ENCODE measurements at places on chromosomes 2 and 18.

DNA sequence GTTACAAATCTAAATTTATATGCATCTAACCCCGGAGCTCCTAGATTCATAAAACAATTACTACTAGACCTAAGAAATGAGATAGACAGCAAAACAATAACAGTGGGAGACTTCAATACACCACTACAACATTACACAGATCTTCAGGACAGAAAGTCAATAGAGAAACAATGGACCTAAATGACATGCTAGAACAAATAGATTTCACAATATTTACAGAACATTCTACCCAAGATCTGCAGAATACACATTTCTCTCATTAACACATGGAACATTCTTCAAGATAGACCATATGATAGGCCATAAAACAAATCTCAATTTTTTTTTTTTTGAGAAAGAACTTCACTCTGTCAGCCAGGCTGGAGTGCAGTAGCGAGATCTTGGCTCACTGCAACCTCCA lies 37.8 kb downstream of the COPS9 start:
- no peak for DNase-seq

DNA sequence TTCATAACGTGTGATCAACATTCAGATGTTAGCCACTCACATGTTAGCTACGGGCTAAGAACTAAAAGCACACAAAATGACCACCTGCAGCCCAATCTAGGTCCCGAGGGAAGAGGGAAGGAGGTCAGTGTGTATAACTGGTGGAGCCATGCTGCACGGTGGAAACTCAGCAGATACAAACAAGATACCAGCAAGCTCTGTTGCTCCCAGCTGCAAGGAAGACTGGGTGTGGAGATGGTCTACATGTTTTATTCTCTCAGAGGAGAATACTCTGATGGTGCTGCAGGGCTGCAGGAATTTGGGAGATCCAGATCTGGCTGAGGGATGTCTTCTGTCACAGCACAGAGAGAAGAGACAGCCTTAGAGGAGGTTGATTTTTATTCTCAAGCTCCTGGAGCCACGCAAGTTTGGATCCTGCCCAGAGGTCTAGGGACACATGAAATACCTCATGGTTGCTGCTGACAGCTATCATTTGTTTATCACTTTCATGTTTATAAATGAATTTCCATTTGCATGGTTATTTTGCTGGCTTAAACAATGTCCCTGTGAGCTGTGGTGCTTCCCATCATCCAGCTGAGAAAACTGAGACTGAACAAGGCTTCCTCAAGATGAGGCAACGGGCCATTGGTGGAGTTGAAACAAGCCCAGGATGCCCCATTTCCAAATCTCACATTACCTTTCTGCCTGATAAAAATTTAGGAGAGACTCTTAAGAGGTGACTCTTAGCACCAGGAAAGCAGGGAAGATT lies 30.9 kb downstream of the RNF144A start:
- DNase-seq: no peak

DNA sequence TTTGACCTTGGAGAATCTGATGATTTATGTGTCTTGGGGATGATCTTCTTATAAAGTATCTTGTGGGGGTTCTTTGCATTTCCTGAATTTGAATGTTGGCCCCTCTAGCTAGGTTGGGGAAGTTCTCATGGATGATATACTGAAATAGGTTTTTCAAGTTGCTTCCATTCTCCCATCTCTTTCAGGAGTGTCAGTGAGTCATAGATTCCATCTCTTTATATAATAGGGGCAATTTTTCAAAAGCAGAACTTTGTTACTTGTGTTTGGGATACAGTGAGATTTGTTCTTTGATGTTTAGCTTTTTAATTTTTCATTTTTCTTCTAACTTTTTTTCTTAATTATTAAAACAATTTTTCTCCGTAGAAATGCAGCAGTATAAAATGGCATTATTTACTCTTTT lies 19.4 kb downstream of the TMEM87B start:
- DNase-seq: no peak

DNA sequence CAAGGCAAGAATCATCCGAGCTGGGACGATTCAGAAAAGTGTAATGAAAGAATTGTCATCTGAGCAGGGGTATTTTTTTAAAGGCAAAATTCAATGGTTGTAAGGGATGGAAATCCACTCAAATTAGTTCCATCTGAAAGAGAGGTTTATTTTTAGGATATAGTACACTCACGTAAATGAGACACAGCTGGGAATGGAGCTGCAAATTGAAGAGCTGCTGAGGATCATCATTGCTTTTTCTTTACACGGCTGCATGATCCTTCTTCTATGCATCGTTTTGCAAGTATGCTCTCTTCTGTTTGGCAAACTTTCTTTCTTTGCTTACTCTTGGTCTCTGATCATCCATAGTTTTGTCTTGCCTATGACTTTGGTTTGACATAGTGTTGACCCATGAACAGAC lies 27.4 kb upstream of the CUL3 start:
- DNase-seq: no peak

- no peak for DNase-seq
Observed at GRCh38 chr18:63823516-63824219, 48.5 kb downstream of the SERPINB7 start.

DNA sequence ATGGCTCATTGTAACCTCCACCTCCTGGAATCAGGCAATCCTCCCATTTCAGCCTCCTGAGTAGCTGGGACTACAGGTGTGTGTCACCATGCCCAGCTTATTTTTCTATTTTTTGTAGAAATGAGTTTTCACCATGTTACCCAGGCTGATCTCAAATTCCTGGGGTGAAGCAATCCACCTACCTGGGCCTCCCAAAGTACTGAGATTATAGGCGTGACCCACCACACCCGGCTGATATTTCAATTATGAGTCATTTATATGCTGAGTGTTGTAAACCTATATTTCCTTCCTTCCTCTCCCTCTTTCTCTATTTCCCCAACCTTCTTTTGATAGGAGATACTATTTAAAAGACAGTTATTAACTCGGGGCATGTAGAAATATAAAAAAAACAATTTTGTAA lies 469.6 kb upstream of the ID2 start:
- DNase-seq: no peak

DNA sequence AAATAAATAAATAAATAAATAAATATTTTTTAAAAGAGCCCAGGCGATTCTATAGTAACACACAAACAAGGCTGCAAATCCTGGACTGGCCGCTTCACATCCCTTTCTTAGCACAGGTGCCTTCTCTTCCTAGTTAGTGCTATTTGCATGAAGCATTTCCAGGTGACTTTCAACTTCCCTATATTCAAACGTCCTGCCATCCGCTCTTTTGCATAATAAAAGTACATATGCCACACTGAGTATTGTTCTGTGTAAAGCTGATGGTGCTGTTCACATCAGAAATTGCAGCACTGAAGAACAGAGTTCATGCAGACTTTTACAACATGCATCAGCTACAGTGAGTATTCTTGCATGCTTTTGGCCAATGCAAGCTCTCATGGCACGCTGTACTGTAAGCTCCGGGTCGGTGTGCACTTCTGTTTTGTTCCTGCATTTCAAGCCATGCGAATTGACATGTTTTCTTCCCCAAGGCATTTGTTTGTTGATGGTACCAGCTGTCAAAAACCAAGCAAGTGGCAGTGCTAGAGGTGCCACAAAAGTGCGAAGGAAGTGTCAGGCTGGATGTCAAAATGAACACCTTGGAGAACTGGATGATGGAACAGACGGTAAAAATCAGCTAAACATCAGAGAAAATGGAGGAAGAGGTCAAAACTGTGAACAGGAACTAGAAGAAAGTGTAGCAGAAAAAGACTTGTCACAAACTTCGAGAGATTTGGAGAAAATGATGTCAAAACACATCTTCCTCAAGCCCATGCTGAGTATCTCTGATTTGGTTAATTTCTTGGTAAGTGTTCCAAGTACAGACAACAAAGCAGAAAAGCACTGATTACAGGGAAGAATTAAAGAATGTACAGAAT lies 25.5 kb upstream of the CEP68 start:
- no peak for DNase-seq

GRCh38 chr2:10841547-10842219 lies 29.1 kb upstream of the PDIA6 start:
- DNase-seq: no peak

DNA sequence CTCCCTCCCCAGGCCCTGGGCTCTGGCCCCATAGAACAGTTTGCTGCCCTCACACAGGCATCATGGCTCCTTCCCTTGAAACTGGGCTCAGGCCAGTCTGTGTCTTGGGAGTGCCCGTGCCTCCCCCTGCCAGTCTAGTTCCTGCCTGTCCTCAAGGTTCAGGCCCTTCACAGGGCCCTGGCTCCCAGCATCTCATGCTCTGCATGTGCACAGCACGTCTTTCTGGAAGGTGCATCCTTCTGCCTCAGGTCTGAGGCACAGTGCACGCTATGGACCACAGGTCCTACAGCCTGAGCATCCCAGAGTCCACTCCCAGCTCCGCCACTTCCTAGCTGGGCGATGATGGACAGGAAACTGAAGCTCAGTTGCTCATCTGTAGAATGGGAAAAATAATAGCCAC lies 35.6 kb upstream of the FOSL2 start:
- DNase-seq: no peak

DNA sequence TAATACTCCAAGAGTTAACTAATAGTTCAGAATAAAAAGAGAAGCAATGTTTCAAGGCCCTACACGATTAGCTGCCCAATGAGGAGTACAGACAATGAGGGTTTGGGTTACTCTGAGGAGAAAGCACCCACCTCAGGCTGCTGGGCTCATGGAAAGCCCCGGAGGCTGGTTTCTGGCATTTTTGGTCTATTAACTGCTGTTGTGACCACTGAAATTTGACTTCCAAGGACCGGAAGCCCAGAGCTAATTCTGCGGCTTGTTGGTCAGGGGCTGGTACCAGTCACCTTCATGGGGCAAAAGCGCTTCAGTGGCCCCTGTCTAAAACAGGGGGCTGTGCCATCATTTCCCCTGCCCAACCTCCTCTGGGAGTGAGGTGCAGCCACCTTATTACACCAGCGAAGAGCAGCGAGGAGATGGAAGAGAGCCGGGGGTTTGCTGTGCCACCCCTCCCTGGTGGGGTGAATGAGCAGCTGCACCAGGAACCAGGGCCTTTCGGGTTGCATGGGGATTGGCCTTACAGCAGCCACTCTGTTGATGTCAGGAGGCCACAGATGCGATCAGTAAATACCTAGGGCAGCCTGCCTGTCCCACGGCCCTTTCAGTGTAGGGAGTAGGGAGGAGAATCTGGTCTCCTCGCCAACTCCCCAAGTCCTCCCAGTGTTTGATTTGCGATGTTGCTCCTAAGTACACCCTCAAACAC lies 131.3 kb downstream of the CELF4 start:
- DNase-seq: no peak

DNA sequence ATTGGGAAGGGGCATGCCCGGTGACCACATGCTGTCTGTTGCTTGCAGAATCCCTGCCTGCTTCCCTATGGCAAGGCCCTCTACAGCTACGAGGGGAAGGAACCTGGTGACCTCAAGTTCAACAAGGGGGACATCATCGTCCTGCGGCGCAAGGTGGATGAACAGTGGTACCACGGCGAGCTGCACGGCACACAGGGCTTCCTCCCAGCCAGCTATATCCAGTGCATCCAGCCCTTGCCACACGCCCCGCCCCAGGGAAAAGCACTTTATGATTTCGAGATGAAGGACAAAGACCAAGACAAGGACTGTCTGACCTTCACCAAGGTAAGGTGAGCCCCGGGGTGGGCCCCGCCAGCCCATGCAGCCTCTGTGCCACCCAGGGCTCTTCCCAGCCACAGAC lies 218.6 kb downstream of the SH3RF3 start:
- DNase-seq: no peak

DNA sequence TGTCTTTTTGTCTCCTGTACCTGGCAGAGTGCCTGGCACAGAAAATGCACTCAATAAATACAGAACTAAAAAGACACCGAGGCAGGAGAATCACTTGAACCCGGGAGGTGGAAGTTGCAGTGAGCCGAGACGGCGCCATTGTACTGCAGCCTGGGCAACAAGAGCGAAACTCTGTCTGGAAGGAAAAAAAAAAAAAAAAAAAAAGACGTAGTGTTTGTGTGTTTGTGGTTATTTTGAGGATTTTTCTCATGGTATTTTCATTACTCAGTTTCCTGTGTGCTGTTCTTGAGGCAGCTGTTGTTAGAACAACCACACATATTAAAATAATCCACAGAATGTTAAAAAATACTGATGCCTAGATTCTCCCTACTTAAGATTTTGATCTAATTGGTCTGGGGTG lies 519.2 kb upstream of the SPHKAP start:
- no peak for DNase-seq

DNA sequence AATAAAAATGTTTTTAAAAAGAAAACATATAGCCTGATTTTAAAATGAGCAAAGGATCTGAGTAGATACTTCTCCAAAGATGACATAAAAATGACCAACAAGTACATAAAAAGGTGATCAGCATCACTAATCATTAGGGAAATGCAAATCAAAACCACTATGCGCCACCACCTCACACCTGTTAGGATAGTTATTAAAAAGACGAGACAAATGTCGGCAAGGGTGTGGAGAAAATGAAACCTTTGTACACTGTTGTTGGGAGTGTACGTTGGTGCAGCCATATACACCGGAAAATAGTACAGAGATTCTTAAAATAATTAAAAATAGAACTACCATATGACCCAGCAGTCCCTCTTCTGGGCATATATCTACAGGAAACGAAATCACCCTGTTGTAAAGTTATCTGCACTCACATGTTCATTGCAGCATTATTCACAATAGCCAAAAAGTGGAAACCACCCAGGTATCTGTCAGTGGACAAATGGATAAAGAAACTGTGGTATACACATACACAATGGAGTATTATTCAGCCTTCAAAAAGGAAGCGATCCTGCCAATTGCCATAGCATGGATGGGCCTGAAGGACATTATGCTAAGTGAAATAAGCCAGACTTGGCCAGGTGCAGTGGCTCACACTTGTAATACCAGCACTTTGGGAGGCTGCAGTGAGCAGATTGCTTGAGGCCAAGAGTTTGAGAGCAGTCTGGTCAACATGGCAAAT lies 91.6 kb downstream of the PRKRA start:
- DNase-seq: no peak

- no peak for DNase-seq
Observed at GRCh38 chr2:134926231-134926931, 7.8 kb downstream of the CCNT2 start.

- DNase-seq: no peak
Observed at GRCh38 chr2:84152462-84152861, 306.6 kb downstream of the SUCLG1 start.

GRCh38 chr2:241010531-241011295 lies 12.3 kb downstream of the SNED1 start:
- DNase-seq: no peak

GRCh38 chr2:144421606-144422510 lies 98.1 kb downstream of the ZEB2 start:
- DNase-seq: no peak

Data from stimulated activated naive CD4-positive, alpha-beta T cell (primary cell).